ENCODE measurements at places on chromosomes 4 and X.

- DNase-seq = no peak
Observed at GRCh38 chrX:150842198-150842685, 56.2 kb downstream of the CD99L2 start.

- DNase-seq = no peak
Observed at GRCh38 chrX:51420610-51421009, 75.8 kb downstream of the NUDT11 start.

- no peak for DNase-seq
Observed at GRCh38 chr4:25929298-25929686, 15.3 kb downstream of the SMIM20 start.

DNA sequence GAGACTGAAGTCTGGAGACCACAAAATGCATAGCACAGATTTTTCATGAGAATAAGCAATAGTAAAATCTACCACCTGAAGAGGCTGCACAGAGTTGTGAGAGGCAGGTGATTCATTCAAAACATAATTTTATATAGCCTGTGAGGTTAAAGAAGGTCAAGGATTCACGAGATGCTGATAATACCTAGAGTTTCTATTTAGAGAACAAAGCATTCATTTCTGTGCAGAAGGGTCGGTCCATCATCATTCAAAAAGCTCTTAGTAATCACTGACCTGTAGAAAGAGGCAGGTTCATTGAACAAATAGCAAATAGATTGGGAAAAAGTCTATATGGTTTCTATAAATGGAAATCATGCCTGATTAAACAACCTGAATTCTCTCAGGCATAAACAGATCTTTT lies 26.6 kb downstream of the GABRB1 start:
- DNase-seq = no peak

DNA sequence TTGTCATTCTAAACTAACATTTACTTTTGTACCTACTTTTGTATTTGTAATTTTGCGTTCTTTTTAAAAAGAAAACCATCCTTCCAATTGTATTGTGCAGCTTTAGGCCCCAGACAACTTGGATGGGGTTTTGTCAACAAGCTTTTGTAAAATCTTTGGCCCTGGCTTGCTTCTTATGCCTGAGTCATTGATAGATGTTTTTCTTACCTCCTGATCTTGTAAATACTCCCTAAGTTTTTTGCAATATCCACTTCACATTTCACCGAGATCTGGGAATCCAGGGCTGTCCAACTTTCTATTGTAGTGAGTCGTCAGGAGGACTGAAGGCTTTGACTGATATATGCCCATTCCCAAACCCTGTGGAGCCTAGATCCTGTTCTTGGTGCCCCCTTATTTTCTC lies 126.9 kb upstream of the GUCY1A1 start:
- DNase-seq = no peak

DNA sequence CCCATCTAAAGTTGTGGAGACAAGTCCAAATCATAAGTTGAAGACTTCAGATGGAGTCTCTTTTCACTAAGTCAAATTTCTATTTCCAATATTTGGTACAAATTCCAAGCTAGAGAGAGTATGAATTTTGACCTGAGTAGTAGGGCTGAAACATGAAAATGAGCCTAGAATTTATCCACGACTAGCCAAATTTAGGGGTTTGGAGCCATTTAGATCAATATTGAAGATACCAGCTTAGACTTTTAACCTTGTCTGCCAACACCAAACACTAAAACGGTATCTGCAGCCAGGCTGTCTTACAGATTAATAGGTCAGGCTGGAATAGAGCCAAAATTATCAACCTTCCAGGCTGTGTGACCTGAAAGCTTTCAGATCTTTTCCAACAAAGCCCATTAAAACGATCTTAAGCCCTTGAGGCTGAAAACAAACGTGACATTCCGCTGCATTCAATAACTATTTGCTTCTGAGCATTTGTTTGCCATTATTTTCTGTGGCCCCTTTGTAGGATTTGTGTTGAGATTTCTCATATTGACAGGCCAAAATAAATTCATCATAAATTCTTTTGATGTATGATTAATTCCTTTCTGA lies 268.7 kb upstream of the DKK2 start:
- DNase-seq = no peak

DNA sequence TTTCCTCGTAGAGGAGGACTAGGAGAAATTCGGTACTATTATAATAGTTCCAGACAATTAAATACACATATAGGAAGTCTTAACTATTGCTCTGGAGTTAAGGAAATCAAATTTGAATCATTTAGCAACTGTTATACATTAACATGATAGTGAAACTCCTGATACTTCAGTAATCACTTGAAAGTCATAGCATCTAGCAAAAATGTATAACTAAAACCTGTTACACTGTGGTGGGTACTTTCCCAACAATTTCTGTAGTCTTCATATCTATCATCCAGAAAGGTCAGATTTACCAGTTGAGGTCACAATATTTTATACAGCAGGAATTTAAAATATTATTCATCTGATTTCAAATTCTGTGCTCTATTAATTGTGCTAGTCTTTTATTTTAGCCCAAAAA lies 669.6 kb upstream of the PCDH10 start:
- no peak for DNase-seq

DNA sequence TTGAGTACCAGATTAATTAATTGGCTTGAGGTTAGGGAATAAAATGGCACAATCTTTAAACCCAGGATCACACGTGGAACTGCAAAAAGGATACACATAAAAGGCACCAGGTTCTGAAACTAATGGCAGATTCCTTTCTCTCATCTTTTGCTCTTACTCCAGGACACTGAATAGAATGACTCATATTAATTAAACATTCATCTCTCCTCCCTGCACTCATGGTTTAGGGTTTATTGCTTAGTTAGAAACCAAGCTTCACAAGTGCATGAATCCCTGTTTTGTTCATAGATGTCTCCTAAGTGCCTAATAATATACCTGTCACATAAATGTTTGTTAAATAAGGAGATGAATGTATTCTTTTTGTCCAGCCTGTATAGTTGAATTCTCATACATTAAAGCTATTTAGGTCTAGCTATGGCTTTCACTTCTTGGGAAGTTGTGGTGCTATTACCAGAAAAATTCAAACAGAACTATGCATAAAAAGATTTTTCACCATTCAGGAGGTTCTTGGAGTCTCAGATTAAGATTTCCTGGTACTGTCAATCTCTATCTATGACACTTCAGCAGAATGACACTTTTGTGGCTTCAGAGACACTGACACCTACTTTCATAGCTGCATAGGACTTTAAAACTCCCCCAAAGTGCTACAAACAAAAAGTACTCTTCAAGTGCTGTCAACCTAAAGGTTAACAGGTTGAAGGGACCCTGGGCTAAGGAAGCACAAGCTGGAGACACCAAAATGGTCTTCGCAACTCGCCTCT lies 7.4 kb downstream of the CORIN start:
- no peak for DNase-seq

GRCh38 chr4:63492515-63492914 lies 916.7 kb downstream of the TECRL start:
- no peak for DNase-seq

GRCh38 chrX:28351801-28352200 lies 235.4 kb upstream of the IL1RAPL1 start:
- DNase-seq = no peak

GRCh38 chr4:107616838-107617389 lies 103.1 kb downstream of the PAPSS1 start:
- DNase-seq = no peak

- no peak for DNase-seq
Observed at GRCh38 chr4:89108091-89108490, 3.2 kb upstream of the TIGD2 start.

GRCh38 chr4:189128341-189128740 lies 812.3 kb upstream of the FRG1 start:
- no peak for DNase-seq

- no peak for DNase-seq
Observed at GRCh38 chr4:138959097-138959815, 56.3 kb upstream of the NOCT start.

DNA sequence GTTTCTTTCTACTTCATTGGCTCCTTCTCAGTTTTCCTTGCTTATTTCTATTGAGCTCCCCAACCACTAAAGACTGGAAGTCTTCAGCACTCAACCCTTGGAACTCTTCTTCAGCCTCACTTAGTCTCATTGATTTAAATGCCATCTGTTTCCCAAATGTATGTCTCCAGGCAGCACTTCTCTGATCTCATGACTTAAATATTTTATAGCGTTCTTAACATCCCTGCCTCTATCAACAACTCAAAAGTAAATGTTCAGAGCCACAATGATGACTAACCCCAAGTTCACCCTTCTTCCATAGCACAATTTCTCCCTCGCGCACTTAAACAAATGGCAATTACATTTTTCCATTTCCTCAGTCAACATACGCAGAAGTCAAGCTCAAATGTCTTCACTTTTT lies 1393.3 kb downstream of the ARAP2 start:
- no peak for DNase-seq

- no peak for DNase-seq
Observed at GRCh38 chr4:103074744-103075434, 1.7 kb downstream of the SLC9B2 start.

DNA sequence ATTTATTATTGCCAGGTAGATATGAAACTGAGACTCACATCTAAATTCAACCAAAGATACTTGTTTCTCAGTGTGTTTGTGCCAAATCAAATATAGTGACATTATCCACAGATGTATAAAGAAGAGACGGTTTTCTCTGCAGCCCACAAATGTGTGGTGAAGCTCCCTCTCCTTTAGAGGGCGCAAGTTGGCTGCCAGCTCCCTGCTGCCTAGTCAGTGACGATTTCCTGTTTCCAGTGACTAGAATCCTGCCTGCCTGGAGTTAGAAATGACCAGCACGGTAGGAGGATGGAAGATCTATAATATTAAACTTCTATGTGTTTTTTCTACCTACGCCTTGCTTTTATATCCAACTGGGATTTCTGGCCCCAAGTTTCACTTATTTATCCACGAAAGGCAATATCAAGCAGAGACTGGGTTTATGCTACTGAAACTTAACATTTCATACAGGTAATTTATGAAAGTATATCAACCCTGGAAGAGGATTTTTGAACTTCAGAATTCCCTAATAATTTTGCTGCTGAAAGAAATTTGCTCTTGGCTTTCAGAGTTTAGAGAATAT lies 1793.7 kb upstream of the TENM3 start:
- DNase-seq = no peak

DNA sequence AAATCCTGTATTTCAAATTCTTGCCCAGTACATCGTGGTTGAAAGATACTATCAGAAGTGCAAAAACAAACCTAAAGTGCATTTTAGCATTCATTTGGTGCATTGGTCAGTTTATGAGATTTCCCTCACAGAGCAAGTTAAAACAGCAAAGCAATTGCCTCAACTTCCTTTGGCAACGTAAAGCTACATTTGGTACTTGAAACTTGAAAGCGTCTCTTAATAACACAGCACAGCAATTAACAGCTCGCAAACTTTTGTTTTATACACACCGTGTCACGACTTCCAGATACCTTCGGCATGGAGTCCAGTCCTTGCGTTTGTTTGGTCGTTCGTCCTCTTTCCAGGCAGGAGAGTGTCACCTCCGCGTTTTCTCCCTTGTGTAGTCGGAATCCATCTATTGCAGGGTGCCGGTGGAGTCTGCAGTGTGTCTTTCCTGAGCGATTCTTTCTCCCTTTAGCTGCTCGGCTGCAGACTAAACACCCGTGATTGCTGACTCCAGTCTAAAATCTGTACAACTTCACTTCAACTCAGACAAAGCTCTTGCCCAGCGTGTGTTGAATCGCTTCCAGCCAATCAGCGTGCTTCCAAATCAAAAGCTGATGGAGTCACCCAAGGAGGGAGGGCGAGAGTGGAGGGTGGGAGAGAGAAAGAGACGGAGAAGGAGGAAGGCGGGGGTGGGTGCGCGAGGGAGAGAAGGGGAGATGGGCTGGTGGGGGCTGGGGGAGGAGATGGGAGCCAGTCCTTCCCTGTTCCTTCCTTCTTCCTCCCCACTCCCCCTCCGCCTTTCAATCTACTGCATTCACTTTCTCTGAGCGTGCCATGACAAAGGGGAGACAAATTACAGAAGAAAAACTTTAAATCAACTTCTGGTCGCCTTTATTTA lies at the start of gene PCDH18:
Gene PCDH18, minus strand, starts transcription at position 509 of the 883 bp plus-strand sequence. Its CDS starts 406 bp downstream, at position 103.
- DNase-seq = peak; percentile 52

GRCh38 chr4:85372966-85373365 lies 102.0 kb upstream of the ARHGAP24 start:
- DNase-seq = no peak

DNA sequence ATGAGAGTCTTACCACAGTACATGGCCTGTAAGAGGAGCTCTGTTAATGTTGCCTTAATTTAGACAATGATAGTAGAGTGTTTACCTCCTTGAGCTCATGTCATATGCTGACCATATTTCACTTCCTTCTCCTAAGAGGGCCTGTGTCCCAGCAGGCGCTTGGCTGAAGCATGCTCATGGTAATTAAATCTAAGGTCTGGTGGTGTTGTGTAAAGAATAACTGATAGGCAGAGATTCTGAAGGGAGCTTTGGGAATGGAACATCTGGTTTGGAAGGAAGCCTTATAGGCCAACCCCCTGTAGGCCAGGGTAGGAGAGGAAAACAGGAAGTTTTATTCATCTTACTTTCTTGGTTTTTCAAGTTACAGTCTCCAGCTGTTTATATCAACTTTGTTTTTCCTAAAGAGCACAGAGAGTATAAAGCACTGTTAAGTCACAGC lies 300.2 kb downstream of the USP46 start:
- no peak for DNase-seq

- no peak for DNase-seq
Observed at GRCh38 chr4:166941629-166942028, 292.7 kb downstream of the SPOCK3 start.

- no peak for DNase-seq
Observed at GRCh38 chrX:9476810-9477575, 12.1 kb downstream of the TBL1X start.

DNA sequence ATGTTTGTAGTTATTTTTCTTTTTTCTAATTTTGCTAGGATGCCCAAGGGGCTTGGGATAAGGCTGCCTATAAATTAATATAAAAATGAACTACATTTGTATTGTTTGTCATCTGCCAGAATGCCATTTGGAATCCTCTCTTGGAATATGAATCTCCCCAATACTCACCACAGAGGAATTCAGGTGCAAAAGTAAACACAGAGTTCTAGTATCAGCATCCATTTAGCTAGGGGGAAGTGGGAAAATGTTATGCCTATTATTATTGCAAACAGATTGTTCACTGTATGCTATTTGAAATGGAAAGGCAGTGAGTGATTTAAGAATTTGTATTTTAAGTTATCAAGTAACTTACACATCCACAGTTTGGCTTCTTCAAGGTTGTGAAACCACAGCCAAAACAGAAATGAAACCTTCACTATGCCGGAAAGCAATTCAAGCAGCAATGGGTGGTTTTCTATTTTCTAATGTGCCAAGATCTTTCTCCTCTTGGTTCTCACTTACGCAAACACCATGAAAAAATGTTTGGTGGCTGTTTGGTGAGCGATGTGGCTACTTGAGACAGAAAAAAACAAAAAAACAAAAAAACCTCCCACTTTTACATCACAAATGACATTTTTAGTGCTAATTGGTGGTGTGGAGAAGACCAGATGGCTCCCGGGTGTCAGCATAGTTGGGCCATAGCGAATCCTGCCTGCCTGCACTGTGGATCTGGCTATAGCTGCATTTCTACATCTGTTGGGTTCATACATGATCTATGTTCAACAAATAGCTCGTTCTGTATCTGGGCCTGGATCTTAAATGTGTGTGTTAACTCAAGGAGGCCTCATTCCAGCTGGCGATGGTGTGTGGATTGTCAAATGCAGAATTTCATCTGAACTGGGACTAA lies 200.8 kb upstream of the GIMD1 start:
- no peak for DNase-seq
